RKO (cell line): ENCODE measurements at places on chromosomes 11 and 22.
A peak's percentile ranks its signal among the peaks of the same experiment; 100 is the strongest.

- no peak for DNase-seq
These were observed 18.2 kb upstream of the CCDC134 start for GRCh38 chr22:41782316-41782715.

DNA sequence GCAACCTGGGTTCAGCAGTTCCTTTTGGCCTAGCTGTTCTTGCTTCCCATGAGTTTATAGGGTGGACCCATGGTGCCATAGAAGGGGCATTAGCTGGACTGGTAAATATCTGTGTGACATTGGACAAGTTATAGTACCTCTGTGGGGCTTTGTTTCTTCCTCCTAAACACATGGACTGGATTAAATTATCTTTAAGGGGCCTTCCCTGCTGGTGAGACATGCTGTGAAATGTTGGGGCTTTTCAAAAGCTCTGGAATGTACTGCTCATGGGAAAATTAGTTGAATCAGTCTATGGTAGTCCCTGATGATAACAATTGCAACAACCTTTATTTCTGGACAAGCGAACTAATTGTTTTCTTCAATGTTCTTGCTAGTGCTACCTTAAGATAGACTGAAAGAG is 276.2 kb downstream of the BLID start:
- no peak for DNase-seq

DNA sequence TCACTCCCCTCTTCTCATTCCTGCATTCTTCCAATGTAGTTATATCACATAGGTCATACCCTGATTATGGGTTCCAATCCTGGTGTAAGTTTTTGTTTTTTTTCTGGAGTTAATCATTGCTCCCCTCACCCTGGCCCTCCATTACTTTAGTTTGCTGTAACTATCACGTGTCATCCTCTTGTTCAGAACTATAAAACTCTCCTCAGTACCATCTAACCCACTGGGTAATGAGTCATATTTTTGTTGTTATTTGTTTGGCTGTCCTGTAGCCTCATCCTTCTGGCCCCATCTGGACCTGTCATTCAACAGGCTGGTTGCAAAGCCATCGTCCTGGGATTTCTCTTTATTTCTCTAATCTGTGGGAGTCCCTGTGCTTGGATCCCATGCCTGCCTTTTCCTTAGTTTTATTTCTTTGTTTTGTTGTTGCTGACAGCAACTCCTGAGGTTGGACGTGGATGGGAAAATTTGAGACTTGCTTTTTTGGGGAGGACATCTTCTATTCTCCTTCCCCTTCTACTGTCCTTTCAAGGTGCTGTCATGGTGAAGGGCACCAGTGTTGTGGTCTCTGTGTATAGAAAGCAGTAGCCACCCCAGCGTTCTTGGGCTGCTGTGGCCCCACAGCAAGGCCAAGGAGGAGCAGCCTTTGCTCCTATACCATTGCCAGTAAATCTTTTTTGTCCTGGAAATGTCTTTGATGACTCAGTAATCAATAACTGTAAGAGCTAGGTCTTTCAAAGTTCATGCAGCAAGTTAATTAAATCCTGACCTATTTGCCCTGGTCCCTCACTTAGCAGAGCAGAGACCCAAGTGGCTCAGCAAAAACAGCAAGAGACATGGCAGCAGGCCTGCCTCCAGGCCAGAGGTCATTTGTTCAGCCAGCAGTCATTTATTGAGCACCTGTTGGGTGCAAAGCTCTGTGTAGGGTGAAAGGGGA is 82.5 kb downstream of the C22orf31 start:
- DNase-seq: no peak

DNA sequence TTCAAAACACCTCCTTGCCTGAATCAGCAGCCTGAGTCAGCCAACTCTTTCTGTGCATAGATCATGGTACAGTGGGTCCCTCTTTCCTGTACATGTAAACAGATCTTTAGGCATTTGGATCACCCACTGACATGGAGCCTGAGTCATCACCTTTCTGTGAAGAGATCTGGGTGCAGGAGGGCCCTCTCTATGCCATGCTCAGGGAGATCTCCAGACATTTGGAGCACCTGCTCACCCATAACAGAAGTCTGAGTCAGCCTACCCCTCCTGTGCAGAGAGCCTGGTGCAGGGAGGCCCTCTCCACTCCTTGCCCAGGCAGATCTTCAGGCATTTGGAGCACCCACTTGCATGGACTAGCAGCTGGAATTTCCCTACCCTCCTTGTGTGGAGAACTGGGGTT is 56.2 kb upstream of the GLYAT start:
- peak; percentile 38 for DNase-seq

- no peak for DNase-seq
These were observed 164.0 kb upstream of the RASSF10 start for GRCh38 chr11:12845163-12845562.

DNA sequence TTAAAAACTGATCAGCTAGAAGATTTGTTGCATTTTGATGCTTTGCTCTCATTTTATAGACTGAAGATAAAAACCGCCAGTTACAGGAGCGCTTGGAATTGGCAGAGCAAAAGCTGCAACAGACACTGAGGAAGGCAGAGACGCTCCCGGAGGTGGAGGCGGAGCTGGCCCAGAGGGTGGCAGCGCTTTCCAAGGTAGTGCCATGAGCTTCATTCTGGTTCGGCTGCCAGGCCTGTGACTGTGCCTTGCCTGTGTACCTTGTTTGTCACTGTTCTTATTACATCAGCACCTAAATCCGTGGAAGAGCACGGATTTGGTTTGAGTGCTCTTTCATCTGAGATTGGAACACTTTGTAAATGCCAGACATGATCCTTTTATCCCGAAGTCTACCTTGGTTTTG is 61.4 kb downstream of the PPFIA1 start:
- DNase-seq: no peak

DNA sequence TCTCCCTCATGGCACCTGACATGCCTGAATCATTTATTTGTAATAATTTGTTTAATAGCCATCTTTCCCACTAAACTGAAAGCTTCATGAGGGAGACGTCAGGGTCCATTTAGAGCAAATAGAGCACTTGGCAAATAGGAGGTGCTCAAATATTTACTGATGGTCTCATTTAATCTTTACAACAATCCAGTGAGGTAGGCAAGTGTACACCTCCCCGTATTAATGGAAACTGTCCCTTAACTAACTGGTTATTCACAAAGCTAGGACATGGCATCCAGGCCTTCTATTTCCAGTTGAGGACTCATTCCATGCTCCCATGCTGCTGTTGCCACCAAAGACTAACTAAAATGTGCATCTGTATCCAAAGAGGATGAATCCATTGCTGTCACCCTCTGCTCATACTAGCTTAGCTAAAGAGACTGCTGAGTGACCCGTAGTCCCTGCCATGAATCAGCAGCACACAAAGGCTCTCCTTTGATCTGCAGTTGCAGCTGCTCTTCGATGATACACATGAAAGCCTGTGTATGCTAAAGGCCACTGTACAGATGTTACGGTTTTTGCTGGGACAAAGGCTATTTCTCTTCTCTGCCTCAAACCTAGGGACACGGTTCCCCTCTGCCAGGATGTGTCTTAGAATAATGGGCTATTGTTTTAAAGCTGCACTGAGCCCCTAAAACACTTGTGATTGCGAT is 82.6 kb downstream of the RAB30 start:
- DNase-seq: peak; percentile 25

DNA sequence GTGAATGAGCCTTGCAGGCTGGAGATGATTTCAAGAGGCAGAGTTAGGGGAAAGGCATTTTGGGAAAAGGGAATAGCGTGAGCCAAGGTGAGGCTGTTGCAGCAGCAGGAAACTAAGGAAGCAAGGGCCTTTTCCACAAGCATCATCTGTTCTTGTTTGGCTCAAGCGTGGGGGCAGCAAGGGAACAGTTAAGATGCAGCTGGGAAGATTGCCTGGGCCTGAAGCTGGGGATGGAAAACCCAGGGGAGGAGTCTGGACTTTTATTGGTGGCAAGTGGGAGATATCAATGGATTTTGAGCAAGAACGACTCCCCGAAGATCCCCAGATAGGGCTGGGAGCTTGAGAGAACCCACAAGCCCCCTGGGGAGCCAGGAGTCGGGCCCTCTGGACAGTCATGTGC is 27.3 kb upstream of the PICK1 start:
- DNase-seq: no peak

DNA sequence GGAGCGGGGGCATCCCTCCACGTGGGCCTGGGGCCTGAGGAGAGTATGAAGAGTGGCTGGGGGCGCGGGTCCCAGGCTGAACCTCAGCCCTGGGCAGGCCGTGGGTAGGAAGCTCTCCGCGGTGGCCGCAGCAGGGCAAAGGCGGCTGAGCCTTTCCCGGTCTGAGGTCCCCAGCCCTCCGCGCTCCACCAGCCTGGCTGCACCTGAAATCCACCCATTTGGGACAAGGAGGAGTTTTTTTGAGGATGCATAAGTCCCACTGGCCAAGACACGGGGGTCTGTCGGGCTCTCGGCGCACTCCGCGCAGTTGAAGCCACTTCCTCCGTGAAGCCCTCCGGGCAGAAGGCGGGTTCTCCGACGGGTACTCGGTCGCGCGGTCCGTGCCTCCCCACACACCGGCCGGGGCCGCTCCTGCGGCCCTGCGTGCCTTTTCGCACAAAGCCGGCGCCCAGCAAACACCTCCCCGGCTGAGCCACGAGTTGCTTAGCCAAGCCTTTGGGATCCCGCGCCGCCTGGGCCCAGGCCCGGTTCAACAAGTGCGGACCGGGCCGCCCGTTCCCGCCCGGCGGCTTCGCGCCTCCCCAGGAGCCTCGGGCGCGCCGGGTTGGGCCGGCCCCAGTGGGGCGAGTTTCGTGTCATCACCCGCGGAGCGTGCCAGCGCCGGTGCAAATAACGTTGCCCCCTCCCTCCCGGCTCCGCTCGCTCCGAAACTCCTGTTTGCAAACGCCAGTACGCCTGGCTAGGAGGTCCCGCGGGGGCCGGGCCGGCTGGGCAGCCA is 666 bp upstream of the OVOL1 start:
- DNase-seq: no peak

- no peak for DNase-seq
These were observed 64.2 kb downstream of the FLI1 start for GRCh38 chr11:128757886-128758612.

GRCh38 chr11:119814766-119815165 is 85.8 kb upstream of the NECTIN1 start:
- DNase-seq: no peak

GRCh38 chr11:10607462-10608132 is 39.1 kb upstream of the LYVE1 start:
- no peak for DNase-seq

GRCh38 chr22:22810018-22810427 is 77.6 kb upstream of the IGLL5 start:
- no peak for DNase-seq

DNA sequence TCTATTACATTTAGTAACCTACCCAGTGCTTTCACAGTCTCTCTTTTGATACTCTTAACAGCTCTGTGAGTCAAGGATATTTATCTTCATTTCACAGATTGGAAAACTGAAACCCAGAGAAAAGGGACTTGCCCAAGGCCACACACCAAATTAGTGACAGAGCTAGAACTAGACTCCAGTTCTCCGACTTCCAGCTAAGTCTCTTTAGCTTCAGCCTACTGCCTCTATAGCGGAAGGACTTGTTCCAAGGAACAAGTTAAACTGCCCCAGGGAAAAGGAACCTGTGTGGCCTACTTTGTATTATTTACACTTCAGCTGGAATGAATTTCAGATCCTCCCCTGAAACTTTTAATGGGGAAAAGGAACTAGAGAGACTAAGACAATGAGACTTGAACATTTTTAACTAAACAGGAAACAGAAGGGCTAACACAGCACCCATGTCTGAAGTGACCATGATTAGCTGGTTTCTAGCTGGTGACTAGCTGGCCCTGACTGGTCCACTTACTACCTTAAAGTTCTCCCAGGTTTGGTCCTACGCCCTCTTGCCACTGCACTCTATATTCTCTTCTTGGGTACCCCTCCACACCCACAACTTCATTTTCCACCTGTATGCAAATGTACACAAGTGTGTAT is 1.3 kb downstream of the LRRC51 start:
- DNase-seq: no peak

DNA sequence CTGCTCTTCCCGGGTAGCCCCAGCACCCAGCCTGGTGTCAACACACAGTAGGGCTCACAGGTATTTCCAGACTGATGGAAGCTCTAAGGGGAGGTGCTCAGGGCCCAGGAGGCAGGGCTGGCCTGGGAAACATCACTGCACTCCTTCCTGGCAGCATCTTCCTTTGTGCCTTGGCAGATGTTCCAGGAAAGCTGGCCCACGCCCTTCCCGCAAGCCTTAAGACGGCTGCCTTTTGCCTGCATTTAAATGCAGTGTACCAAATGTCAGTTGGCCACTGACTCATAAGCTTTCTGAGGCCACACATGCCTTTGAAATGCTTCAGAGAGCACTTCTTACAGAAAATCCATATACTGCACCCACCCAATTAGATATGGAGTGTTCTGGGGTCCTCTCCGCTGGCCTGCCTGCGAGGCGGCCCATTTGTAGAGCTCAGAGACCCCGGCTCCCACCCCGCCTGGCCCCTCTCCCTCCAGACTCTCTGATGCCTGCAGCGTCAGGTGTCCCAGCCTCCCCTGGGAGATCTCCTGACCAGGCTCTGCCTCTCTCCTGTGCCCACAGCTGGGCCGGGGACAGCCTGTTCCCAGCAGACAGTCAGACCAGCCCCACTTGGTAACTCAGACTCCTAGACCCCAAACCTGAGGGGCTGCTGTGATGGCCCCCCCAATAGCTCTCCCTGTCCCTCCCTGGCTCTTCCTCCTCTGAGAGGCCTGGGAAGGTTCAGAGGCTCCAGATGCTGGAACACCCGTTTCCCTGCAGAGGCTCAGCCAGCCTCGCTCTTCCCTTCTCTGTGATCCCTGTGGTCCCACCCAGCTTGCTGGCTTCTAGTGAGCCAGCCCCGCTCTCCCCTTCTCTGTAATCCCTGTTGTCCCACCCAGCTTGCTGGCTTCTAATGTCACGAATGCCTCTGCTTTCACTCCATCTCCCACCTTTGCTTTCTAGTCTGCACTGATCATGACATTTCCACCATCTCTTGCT is 47.6 kb upstream of the THY1 start:
- DNase-seq: peak; percentile 27

- DNase-seq: no peak
These were observed 37.0 kb downstream of the LDLRAD3 start for GRCh38 chr11:35980686-35981390.

DNA sequence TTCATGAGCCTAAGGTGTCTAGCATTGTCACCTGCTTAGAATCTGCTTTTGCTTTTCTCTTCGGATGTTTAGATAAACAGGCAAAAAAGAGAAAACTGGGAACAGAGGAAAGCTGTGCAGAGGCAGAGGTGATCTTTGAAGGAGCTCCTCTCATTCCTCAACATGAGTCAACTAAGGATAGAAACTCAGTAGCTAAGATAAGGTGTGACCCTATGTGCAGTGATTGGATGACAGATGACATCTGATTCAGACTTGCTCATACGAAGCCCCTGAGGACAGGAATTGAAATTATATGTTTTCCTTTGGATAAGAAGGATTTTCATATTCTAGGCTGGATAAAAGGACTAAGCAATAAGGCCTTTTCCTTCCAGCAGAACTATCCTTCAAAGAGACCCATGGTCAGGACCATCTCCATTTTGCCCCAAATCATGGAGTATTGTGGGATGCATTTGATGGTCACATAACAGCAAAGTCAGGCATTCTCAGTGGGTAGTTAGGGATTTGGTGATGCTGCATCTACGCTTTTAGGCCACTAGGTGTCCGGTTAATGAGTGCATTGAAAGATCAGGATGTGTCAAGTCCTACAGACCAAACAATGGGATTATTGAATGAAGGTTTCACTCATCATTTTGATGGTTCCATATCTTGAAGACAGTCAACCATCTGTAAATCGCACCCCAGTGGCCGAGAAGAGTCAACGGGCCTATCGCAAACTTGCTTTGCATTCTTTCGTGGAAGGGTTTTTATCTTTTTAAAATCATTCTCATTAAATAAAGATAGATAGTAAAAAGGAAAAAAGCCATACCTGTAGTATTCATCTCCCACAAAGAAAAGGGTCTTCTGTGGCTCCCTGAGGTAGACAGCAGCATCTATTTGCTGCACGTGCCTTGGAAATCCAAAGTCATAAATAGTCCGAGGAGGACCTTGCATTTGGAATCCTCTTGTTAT is 32.2 kb downstream of the MMP20 start:
- peak; percentile 63 for DNase-seq
